Endodermal cell (in vitro differentiated cells): ENCODE measurements at places on chromosomes 6 and 20.

DNA sequence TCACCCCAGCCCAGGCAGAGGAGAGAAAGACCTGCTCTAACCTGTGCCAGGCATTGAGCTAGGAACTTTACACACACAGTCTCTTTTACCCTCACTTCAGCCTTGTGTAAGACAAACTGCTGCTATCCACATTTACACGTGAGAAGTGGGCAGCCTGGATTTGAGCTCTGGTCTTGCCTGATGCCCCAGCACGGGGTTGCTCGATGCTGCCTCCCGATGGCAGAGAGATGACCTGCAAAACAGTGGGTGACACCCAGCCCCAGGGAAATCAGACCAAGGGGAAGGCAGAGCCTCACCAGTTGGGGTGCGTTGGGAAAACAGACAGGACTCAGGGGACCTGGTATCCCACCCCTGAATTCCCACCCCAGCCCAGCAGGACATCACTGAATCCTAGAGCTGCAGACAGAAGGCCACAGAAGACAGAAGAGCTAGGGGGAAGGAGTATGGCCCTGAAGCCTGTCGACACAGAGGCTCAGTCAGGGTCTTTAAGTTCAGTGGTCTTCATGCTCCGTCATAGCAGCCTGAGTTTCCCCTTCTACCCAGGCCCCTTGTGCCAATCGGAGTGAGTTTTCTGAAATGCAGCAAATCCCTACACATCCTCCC, 990 bp downstream of the BPI start:
- peak; percentile 89 for DNase-seq

DNA sequence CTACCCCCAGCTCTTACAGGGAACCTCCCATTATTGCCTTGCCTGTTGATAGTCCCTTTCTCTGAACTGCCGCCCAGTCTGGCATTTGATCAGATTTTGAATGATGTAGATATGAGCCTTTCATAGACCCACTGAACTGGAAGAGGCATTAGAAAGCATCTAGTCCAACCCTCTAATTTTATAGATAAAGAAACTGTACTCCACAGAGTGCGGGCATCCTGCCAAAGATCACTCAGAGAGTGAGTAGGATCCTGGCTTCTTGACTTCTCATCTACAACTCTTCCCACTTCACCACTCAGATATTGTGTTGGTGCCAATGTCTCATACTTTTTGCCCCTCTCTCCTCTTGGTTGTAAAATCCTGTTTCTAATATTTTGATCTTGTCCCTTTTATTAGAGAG, 179.2 kb upstream of the BMP2 start:
- DNase-seq, result no peak

DNA sequence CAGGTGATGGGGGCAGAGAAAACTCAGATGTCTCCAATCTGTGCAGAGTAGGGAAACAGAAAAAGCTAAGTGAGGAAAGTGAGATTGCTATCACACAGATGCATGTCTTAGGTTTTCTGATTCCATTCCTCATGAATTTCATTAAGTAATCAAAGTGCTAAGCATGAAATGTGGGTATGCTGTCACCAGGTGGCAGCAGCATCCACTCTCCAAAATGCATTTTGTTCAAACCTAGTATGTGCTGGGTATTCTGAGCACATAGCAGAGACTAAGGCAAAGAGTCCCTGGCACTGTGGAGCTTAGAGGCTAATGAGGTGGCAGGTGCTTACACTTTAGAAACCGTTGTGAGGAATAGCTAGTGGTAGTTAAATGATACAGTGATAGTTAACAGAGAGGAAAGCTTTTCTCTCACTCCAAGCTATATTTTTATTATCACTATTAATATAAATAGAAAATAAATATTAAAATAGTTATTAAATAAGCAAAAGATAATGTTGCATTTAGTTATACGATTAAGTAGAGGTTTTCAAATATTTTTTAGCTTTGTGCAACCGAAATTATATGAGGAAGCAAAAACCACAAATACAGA, 179.5 kb downstream of the CDH26 start:
- peak; percentile 82 for DNase-seq

- DNase-seq, result peak; percentile 53
These were observed 173.0 kb downstream of the AIG1 start for GRCh38 chr6:143233554-143234285.

GRCh38 chr20:11168026-11168425, 494.2 kb upstream of the JAG1 start:
- DNase-seq, result no peak

DNA sequence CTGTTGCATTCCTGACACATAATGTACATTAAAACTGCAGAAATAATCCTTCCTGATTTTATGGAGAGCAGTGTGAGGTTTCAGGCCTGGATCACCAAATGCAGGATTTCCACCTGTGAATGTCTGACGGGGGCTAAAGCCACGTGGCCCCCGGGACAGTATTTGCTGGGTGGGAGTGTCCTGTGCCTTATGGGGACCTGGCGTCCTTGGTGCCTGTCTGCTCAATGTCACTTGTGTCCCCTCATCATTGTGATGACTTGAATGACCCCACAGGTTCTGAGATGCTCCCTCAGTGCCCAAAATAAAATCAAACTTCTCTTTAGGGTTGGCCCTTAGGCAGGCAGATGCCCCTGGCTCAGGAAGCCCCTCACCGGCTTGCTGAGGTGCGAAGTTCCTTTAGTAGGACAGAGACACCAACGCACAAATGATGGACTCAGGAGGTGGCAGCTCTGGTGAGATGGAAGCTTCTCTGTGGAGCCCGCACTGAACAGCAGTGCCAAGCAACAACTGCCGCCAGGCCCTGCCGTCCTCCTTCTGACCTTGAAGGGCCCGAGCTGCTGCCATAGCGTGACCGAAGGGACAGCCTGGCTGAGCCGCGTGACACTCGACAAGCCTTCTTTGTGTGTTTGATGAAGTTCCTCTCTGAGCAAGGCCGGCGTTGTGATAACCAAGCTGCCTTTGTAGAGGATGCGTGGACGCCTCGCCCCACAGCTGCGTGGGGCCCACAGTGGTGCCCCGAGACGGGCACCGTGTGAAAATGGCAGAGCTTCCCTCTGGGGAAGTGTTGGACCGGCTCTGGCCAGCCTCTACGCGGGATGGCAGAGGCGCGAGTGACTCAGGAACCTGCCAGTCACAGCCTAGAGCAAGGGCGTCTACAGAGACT, 30.9 kb downstream of the FRMD1 start:
- DNase-seq, result no peak

DNA sequence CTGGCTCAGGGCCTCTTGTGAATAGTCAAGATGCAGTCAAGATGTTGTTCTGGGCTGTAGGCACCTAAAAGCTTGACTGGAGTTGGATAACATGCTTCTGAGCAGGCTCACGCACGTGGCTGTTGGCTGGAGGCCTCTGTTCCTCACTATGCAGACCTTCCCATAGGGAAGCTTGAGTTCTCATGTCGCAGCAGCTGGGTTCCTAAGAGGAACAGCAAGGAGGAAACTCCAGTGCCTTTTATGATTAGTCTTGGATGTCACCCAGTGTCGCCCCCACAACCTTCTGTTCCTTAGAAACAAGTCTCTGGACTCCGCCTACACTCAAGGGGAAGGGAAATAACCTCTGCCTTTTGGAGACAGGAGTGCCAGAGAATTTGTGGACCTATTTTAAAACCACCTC, 210.7 kb downstream of the BCAS1 start:
- DNase-seq, result no peak

DNA sequence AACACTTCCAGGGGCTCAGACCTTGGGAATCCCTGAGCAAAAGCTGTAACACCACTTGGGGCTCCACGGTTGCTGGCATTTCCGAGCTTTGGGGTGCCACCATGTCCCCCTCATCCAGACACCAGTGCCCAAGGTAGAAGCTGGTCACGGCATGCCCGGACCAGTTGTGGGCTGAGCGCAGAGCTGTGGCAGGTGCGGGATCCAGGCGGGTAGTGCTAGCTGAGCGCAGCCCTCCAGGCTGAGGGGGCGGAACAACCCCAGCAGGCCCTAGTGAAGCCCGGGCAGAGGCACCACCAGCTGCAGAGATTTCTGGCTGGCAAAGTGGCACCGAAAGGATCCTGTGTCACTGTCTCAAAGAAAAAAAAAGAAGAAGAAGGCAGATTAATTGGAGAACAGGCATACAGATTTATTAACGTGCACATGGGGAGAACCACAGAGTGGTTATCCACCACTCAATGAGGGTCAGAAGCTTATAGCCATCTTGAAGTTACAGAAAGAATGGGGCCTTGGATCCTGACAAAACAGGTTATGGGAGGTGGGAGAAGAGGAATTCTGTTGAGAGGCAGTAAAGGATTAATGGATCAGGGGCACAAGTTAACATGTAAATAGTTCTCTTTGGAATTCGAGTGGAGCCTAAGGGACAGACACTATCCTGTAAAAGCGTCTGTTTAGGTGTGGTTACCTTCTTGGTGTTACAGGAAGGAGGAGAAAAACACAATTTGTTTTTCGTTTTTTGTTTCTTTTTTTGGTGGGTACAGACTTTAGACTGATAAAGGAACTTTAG, 107.5 kb downstream of the CD24 start:
- no peak for DNase-seq

GRCh38 chr6:159085396-159085895, 40.7 kb upstream of the TAGAP start:
- DNase-seq, result peak; percentile 20

DNA sequence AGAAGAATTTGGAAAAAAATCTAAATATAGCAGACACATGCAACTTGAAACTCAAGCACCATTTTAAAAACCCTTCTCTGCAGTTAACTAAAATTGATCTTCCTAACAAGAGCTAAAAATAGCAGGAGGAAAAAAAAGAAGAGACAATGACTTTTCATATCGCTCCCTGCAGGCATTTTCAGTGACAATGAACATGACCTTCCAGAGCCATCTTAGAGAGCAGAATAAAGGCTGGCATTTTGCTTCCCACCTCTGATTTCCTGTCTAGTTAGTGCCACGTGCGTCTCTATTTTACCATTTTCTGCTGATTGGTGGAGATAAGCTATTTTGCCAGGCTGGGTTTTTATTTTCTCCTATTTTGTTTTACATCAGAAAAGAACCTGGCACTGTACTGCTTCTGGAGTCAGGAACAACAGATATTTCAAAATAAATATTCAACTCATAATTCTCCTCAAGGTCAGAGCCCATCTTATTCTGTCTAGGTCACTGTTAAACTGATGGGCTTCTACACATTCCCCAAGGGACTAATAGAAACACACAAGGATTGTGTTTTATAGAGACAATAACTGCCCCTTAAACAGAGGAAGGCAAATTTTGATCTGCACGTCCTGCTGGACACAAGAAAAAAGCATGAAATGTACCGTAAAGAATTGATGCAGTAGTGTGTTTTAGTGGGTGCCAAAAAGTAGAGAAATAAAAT, 70.2 kb upstream of the ENPP5 start:
- no peak for DNase-seq

DNA sequence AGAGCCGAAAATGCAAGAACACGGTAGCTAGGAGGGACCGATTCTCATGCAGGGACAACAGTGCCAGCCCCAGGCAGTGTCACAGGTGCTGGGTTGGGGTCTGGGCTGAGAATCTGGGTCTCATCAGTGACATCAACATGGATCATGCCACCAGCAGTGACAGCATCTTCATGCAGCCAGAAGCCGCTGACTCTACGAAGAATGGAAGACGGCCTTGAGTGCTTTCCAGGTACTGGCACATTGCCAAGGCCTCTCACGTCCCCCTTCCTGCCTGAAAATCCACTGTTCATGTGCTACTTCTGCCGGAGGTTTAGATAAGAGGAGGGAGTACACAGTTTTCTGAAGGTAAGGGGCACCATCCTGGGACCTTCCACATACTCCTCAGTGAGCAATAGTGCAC, 141.1 kb upstream of the FOXQ1 start:
- no peak for DNase-seq

GRCh38 chr20:33910529-33911327, 83.0 kb upstream of the RALY start:
- DNase-seq, result no peak

- no peak for DNase-seq
These were observed 19.3 kb downstream of the CITED2 start for GRCh38 chr6:139355172-139355571.

DNA sequence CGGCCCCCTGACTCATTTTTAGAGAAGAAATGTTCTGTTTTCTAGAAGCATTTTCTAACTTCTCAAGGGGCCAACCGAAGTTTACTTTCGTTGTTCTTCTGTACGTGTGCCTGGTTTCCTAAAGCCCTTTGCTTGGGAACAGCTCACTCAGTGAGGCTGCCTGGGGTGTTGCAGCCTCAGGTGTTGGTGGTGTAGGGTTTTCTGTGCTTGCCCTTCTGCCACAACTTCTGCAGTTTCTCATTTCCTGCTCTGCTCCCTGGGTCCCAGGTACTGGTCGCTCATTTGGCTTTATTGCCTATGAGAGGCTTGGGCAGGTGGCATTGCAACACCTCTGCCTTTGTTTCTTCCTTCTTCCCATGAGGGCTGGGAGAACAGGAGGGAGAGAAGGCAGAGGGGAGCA, 278.3 kb downstream of the SOX4 start:
- DNase-seq, result peak; percentile 50

GRCh38 chr6:15420959-15421438, 175.1 kb downstream of the JARID2 start:
- DNase-seq, result no peak

- no peak for DNase-seq
These were observed 19.0 kb upstream of the MAP3K7 start for GRCh38 chr6:90605749-90606340.

- DNase-seq, result no peak
These were observed 413.3 kb downstream of the ESR1 start for GRCh38 chr6:152220786-152221185.

DNA sequence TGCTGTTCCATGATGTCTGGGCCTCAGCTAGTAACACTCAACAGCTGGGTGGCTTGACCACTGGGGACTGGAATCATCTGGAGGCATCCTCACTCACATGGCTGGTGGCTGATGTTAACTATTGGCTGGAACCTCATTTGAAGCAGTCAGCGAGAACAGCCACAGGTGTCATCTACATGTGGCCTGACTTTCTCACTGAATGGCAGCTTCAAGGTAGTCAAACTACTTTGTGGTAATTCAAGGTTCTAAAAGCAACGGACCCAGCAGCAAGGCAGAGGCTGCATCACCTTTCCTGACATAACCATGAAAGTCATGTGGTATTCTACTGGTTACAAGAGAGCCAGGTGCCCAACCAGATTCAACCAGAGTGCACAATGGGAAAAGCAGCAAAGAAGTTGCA, 115.9 kb upstream of the DST start:
- no peak for DNase-seq

DNA sequence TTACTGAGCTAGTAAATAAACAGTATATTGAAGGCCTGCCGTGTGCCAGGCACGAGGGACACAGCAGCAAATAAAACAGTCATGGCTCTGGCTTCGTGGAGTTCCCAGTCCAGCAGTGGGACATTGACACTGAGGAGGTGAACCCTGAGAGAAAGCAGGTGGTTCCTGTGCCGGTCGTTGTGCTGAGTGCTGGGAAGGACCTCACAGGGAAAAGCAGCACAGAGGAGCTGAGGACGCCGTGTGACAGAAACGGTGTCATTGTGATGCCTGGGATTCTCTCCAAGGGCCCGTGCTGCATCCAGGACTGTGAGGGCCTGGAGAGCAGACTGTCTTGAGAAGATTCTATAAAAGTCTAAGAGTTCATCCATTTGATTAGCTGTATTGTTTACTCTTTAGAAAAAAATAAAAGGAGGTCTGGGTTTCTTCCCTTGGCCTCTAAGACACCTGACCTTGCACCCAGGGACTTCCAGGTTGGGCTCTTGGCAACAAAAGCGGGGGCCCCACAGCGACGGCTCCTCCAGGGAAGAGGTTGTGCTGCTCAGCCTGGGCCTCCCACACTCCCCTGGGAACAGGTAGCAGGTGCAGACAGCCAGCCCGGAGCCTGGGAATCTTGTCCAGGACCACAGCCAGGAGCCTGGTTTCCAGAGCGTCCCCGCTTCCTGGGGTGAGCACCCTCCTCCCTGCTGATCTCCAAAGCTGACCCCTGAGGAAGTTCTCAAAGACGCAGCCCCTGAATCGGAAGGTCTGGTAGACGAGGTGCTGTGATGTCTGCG, 251.2 kb upstream of the PMEPA1 start:
- DNase-seq, result no peak

- no peak for DNase-seq
These were observed 610 bp downstream of the PSORS1C1 start for GRCh38 chr6:31114970-31115849.
